Stimulated activated CD8-positive, alpha-beta memory T cell treated with anti-CD3 and anti-CD28 coated beads, Interleukin-7, amount 100 ng/mL, for 24 hours (primary cell): ENCODE measurements at places on chromosomes 11 and 22.

- DNase-seq = no peak
These were observed 10.4 kb downstream of the NHERF4 start for GRCh38 chr11:119195680-119196079.

- no peak for DNase-seq
These were observed 94.3 kb downstream of the SOX6 start for GRCh38 chr11:16261836-16262644.

GRCh38 chr11:111528557-111528956 is 12.0 kb upstream of the LAYN start:
- DNase-seq = no peak

- DNase-seq = no peak
These were observed 4.6 kb downstream of the NLRP6 start for GRCh38 chr11:282630-283360.

- no peak for DNase-seq
These were observed 22.9 kb upstream of the MRPL17 start for GRCh38 chr11:6705905-6706535.

- DNase-seq = no peak
These were observed 20.3 kb upstream of the TH start for GRCh38 chr11:2191883-2192282.

GRCh38 chr11:1516273-1517067 is 29.9 kb upstream of the MOB2 start:
- DNase-seq = no peak

GRCh38 chr11:88208745-88209144 is 33.5 kb upstream of the RAB38 start:
- DNase-seq = no peak

DNA sequence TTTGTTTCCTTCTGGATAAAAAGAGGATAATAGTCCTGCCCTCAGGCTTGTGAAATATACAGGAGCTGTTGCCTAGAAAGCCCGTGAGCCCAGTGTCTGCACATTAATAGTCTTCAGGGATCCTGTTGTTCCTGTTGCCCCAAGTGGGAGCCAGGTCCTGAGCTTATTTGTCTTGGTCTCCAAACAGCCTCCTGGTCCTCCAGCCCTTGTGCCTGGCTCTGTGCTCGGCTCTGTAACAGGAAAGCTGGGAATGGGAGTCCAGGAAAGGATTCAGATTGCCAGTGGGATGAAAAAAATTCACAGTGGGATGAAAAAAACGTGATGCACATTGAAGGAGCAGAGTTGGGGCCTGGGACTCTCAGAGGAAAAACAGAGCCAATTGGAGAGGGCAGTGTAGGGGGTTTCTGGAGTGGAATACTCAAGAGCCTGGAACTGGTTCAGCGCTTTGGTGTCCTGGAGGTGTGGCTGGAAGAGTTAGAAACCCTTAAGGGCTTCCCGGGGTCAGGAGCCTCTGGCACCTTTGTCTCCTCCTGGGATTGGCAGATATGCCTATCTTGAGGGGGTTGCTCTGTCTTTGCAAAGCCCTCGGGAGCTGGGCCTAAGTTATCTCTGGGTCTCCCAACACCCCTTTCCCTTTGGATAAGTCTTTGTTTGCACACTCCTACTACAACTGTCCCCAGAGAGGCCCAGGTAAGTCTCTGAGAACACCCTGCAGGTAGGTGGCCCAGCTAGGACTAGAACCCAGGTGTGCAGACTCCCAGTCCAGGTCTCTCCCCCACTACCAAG is 2.3 kb upstream of the INPPL1 start:
- no peak for DNase-seq

DNA sequence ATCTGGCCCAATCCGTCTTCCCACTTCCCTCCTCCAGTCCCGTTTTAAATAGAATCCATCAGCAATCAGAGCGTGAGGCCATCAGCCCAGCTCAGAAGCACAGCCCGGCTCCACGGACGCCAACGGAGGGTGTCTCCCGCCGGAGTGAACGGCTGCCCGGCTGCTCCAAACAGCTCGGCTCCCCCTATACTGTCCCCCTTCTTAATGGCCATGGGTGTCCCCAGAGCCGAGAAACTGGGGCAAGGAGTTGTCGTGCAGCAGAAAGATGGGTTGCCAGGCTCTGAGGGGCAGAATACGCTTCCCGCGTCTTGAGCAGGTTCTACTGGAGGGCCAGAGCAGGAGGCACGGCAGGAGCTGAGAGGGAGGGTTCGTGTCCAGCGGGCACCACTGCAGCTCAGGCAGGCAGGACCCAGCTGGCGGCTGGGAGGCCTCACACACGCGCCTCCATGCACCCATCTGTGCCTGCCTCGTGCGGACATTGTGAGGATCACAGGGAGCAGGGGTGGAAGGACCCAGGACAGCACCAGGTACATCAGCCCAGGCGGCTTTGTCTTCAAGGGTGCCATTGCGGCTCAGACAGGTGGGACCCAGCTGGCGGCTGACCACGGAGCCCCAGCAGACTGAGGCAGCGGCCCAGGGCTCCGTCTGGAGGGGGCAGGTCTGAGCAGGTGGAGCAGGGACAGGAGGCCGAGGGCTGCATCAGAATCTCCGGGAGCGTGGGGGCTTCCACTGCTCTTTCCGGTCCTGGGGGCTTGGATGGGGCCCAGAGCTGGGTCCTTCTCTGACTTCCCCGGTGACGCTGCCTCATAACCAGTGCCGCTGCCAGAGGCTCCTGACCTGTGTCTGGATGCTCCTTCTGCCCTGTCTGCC is 882.7 kb downstream of the BRD1 start:
- no peak for DNase-seq

DNA sequence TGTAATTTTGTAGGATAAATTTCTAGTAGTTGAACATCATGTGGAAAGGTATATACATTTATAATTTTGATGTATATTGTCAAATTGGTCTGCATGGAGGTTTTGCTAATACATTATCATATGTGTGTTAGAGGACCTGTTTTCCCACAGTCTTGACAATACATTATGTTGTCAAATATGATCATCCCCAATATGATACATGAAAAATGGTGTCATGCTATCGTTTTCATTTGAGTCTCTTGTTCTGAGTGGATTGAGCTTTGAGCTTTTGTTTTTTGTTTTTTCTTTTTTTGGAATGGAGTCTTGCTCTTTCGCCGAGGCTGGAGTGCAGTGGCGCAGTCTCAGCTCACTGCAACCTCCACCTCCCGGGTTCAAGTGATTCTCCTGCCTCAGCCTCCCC is 14.1 kb upstream of the CNTF start:
- DNase-seq = no peak

DNA sequence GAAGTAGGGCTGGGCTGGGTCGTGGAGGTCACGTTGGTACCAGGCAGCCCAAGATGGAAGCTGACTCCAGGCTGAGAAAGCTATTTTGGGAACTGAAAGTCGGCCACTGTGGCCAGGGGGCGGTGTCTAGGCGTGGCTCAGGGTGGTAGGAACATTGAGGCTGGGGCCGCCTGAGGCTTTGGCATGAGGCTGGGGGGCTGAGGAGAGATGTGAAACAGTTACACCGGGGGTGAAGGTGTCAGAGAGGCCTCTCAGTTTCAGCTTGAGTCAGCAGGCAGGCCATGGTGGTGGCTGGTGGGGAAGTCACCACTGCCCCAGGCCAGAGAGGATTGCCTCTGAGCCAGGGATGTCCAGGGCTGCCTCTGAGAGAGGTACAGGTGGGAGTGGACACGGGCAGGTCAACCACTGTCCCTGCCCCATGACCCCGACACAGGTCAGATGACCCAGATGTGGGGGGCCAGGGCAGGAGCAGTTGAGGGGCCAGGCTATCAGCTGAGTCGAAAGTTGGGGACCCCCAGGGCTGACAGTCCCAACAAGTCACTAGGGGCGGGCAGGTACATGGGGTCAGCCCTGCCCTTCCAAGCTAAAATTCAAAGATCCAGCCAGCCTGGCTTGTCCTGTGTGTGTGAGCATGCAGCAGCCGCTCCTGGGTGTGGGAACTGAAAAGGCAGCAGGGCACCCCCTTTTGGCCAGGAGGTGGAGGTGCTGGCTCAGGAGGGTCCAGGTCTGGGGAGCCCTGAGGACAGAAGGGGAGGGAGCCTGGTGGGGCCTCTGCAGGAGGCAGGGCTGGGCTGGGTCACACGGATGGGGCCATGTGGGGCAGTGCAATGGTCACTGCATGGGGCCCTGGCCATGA is 7.2 kb downstream of the KCNK7 start:
- DNase-seq = no peak

GRCh38 chr11:2869561-2870427 is 15.8 kb downstream of the CDKN1C start:
- DNase-seq = no peak

- no peak for DNase-seq
These were observed 23.6 kb downstream of the DUSP8 start for GRCh38 chr11:1548221-1549070.

GRCh38 chr11:2175659-2176058 is 4.0 kb upstream of the TH start:
- DNase-seq = no peak

- no peak for DNase-seq
These were observed 278.4 kb upstream of the PDGFD start for GRCh38 chr11:104442321-104442720.

- no peak for DNase-seq
These were observed 11.2 kb upstream of the MALAT1 start for GRCh38 chr11:65487467-65488272.

- DNase-seq = no peak
These were observed 85.3 kb upstream of the HORMAD2 start for GRCh38 chr22:29994943-29995342.

- DNase-seq = no peak
These were observed 169.7 kb downstream of the ST3GAL4 start for GRCh38 chr11:126525216-126525615.

DNA sequence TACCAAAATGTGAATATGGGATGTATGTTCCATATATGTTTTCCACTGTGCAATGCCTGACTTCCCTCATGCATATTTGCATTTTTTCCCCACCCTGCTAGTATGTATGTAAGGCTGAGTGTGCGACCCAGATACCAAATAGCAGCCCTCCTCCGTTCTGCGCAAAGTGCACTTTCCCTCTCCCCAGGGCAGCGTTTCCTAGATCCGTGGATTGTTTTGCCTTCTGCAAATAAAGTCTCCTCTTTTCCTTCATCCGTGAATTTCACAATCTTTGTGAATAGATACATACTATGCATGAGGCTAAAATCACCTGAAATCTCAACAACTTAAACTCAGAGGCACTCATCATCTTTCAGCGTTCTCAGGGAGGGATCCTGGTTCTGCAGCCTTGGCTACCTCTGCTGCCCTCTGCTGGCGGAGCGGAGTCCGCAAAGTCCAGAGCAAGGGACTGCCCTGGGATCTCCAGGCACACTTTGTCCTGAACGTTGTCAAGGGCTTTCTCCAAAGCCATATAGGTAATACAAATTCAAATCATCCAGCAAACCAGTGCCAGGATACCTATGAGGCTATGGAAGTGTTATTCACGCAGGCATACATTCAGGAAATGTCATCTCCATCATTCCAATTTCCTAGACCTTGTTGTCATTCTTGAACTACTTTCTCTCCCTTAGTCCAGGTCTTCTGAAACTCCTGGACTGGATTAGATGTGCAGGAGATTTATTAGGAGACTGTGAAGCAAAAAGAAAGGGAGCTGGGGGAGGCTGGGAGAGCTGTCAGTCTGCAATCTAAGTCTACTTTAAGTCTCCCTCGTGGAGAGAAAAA is 53.1 kb downstream of the CNTF start:
- DNase-seq = peak; percentile 72

DNA sequence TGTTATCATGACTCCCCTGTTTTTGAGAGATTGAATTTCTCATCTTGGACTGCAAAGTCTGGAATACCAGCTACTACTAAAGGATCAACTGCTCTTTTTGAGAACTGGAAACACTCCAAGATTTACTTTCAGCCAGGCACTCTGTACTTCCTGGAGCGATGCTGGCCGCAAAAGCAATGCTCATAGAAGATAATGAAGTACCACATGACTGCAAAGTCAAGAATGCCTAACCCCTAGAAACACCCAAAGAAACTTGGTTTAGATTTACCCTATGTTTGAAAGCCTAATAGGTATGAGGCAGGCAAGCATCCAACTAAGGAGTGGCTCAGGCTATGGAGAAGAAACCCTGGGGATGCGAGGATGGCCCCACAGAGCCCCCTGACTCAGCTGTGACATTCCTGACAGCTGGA is 47.7 kb upstream of the ARHGAP20 start:
- DNase-seq = no peak

GRCh38 chr11:71931245-71931602 is 2.4 kb downstream of the RNF121 start:
- DNase-seq = no peak

- no peak for DNase-seq
These were observed 23.0 kb upstream of the MAML2 start for GRCh38 chr11:96366024-96366423.

DNA sequence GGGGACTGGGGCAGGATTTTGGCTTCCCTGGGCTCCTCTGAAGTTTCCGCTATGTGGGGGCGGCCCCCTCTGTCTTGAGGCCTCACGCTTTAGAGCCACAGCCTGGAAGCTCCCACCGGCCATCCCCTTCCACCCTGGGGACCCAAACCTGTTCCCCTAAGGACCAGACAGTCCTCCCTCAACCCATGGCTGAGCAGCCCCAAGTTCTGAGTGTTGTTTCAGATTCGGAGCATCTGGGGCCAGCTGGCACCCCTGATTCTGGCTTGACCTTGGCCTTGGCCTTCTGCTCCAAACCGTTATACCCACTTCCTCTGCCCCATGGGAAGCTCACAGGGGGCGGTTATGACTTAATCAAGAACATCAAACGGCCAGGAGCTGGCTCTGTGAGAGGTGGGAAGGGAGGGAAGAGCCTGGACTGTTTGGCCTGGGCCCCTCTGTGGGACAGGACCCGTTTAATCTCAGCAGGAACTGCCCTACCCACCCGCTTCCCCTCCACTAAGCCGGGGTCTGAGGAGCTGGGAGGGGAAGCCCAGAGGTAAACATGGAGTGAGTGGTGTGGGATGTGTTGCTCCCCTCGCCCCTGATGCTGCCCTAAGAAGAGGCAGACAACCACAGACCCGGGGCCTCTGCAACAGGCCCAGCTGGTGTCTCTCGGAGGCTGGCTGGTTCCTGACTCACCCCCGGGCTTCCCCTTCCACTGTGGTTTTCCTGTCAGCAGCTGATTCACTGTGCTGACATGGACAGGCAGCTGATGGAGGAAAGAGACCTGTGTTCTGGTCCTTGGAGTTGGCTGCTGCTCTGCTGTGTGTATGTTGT is 3.4 kb downstream of the CD82 start:
- peak; percentile 77 for DNase-seq

- DNase-seq = no peak
These were observed 17.5 kb downstream of the FAM227A start for GRCh38 chr22:38638728-38639127.

DNA sequence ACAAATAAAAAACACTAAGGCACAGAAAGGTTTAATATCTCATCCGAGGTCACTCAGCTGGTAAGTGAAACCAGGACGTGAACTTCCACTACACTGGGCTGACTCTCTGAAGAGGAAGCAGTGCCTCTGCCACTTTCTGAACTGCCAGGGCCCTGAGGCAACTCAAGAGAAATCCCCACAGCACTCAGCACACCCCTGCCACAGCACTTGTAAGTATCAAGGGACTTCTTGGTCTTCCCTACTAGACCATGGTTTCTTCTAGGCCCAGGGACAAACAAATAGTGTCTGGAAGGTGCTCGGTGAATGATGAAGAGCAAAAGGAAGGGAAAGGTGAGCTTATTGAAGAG is 49.7 kb downstream of the RPL27A start:
- DNase-seq = no peak

DNA sequence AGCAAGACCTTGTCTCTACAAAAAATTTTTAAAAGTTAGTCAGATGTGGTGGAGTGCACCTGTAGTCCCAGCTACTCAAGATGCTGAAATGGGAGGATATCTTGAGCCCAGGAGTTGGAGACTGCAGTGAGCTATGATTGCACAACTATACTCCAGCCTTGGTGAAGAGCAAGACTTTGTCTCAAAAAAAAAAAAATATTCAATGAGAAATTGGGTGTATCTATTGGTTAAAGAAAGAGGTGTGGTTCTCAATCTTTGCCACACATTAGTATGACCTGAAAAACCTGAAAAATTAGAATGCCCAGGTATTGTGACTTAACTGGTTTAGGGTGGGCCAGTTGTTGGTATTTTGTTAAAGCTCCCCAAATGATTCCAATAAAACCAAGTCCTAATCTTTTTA is 32.4 kb downstream of the MTNR1B start:
- no peak for DNase-seq
